ENCODE measurements at places on chromosomes 6 and 20.

DNA sequence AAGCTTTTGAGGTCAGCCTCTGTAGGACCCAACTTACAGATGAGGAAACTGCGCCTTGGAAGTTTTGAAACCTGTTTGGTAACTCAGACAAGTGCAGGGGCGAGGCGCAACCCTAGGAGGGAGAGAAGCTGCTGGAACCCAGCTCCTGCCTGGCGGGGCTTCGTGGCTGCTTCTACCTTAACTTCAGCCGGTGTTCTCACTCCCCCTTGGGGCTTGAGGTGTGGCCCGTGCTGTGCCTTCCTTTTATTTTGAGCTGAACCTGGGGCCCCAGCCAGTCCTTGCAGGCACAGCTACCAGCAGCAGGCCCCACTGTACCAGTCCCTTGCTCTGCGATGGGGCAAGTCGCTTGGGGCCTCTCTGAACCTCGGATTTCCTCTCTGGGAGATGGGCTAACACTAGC lies 12.0 kb downstream of the RBM38 start:
- no peak for DNase-seq

DNA sequence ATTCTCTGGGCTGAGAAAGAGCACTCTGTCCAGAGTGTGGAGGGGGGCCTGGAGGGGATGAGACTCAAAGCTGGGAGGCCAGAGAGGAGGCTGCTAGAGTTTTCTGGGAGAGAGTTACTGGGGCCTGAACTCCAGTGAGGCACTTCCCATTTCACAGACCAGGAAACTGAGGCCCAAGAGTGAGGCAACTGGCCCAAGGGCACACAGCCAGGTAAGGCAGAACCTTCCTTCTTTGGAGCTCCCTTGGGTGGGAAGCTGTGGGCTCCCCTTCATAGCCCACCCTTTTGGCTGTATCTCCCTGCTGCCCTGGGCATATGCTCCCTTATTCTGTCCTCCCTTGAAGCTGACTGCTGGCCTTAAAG lies 34.4 kb downstream of the ANGPT4 start:
- no peak for DNase-seq

GRCh38 chr20:36175475-36175995 lies 21.0 kb downstream of the EPB41L1 start:
- no peak for DNase-seq

- DNase-seq = no peak
These were observed 264.6 kb upstream of the MAN1A1 start for GRCh38 chr6:119614138-119614537.

DNA sequence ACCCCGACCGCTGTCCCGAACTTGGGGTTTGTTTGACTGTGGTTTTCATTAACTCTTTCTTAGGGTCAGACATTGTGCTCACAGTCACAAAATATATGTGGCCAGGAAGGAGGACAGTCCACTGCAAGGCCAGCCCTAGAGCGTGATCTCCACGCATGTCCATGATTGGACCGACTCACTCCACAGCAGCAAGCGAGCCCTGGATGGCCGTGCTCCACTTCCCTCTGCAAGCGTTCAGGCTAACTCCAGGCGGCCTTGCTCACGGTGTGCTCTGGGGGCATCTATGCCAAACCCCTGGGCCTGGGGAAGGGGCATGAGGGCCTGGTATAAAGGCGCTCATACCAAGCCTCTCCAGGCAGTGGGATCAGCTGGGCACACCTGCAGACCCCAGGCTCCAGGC lies 5.6 kb downstream of the DACT2 start:
- no peak for DNase-seq

GRCh38 chr6:26105109-26105730 lies 18.0 kb downstream of the HFE start:
- no peak for DNase-seq

DNA sequence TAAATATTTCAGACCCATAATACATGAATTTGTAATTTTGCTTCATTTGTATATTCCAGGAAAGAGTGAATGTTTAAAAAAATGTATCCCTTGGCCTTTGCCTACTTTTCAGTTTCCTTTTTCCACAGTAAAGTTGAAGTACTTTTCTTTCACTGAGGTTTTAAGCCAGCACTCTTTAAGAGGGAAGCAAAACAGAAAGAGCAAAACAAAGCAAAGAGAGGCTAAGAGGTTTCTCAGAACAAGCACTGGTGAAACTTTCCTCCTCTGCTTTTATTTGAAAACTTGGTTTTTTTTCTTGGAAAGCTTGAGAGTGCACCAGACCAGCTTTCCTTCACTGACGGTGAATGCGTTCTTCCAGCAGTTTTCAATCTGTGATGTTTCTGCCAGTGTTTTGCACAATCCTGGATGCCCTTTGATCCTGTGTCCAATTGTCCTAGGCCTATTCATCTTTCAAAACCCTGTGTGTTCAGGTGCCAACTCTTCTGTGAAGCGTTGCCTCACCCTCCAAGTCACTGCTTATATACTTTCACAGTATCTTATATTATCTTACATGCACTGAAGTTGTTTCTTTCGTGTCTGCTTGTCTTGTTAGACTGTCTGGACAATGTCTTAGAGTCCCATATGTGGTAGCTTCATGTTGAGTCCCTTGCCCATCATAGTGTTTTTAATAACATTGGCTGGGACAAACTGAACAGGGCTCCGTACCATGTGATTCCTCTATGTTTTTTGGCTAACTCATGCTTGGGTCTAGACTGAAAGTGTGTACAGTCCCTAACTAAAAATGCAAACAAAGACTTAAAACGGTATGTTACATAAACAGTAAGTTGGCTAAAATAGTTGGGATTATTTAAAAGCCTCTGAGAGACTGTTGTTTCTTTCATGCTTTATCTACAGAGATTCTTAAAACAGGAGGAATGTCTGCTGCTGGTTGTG lies 1.9 kb downstream of the RNF217 start:
- DNase-seq = peak; percentile 75

- no peak for DNase-seq
These were observed 16.4 kb downstream of the MAN1A1 start for GRCh38 chr6:119333063-119333609.

GRCh38 chr20:5033566-5033965 lies 32.3 kb upstream of the SLC23A2 start:
- no peak for DNase-seq

DNA sequence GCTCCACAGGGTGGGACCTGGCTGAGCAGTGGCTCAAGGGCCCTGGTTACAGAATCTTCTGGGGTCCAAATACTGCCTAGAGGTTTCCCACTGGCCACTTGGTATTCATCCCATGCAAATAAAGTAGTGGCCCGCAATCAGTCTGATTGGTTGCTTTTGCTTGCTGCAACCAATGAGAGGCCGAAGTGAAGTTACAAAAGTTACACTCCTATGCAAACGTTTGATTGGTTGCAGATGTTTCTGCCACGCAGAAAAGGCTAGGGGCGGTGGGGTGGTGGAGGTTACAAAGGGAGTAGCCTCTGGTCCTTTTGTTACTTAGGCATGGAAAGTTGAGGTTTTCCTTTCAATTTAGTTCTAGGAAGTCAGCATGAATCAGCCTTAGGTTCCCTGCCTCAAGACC lies 3.6 kb upstream of the NHLRC1 start:
- no peak for DNase-seq

- DNase-seq = no peak
These were observed 89.1 kb downstream of the AFG1L start for GRCh38 chr6:108383981-108384380.

- DNase-seq = no peak
These were observed 125.7 kb upstream of the RIPOR2 start for GRCh38 chr6:25061289-25061936.

DNA sequence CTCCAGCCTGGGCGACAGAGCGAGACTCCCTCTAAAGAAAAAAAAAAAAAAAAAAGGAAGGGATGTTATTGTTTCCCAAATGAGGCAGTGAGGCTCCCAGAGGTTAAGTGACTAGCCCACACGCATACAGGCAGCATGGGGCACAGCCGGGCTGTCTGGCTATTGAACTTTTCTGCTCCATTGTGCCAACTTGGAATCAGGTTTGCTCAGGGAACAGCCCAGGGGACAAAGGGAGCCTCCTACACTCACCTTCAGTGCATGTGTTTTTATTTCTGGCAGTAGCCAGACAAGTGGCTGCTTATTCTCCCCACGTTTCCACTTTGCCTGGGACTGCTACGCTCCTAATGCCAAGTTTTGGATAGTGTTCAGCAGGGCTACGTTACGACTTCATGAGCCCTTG lies 10.7 kb downstream of the ETV7 start:
- DNase-seq = no peak

DNA sequence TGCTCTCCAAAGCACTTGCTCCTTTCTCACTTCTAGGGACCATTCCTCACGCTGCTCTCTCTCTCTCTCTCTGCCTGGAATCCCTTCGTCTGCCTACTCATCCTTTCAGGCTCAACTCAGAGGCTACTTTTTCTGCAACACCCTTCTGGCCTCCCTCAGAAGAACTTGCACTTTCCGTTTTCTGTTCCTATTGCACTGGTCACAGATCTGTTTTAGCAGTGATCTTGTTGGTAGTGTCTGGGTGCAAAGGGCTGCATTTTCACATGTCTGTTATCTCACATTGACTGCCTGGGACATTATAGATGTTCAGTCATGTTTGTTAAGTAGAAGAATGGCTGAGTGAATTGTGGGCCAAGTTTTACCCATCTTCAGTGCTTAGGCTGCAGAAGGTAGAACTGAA lies 63.5 kb downstream of the RIN2 start:
- DNase-seq = no peak

- no peak for DNase-seq
These were observed 125.2 kb upstream of the MAP3K7 start for GRCh38 chr6:90712114-90712513.

- peak; percentile 33 for DNase-seq
These were observed 167.4 kb downstream of the SASH1 start for GRCh38 chr6:148509800-148510581.

- no peak for DNase-seq
These were observed 13.0 kb downstream of the RPRD1B start for GRCh38 chr20:38046572-38046971.

DNA sequence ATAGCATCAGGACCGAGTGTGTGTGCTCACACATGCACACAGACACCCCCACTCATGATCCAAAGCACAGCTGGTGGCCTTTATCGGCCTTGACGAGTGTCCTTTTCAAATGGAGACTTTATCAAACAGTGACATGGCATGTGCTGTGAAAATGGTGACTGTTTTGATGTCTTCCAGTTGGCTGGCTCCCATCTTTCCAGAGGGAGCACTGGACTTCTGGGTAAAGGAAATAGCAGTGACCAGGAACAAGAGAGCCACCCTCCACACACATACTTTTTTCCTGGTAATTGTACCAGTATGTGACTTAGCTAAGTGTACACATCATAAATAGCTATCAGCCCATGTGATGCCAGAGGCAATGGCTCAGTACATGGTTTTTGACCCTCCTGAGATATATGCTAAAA lies 52.7 kb downstream of the ZDHHC14 start:
- DNase-seq = no peak

DNA sequence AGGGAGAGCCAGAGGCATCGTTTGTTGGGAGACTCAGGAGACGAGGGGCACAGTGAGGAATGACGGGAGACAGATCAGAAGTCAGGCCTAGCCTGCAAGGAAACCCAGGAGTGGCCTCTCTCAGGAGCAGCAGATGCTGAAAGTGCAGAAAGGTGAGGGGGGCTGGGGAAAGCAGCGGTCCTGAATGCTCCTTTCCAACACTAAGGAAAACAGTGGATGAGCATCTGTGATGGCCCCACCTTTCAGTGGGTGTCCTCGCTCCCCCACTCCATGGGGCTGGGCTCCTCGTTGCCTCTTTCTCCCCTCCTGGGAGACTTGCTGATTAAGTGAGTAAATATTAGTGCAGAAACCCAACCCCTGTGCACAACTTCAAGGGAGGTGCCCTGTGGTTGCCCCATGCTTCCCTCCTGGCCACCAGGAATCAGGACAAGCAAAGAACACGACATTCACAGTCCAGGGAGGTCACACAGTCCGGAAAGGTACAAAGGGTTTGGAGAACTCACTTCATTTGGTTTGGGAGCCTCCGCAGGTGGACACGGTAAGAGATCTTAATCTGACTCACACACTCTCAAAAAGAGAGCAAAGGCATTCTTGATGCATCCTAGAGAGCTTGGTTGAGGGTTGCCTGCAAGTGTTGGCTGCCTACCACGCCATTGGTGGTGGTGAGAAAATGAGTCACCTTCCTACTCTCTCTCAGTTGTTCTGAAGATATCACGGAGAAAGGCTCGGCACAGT lies 9.7 kb upstream of the BPIFB1 start:
- DNase-seq = no peak

DNA sequence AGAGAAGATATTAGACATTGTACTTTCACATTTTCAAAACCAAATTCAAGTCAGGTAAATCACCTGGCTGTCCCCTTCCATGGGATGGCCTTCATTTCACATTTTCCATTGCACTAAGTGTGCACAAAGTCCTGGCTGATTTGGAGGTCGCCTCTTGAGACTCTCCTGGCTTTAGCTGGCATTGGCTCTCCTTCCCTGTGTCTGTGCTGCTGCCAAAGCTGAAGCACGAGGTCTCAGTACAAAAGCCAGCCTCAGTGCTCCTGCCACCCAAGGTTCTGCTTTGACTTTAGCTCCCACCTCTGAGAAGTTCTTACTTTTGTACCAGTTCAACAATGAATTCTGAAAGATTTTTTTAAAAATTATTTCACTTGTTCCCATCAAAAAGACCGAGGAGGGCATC lies 289.2 kb upstream of the CNR1 start:
- no peak for DNase-seq

GRCh38 chr20:53488775-53489272 lies 104.8 kb downstream of the ZNF217 start:
- no peak for DNase-seq

GRCh38 chr6:128290221-128290620 lies 230.2 kb downstream of the PTPRK start:
- no peak for DNase-seq

DNA sequence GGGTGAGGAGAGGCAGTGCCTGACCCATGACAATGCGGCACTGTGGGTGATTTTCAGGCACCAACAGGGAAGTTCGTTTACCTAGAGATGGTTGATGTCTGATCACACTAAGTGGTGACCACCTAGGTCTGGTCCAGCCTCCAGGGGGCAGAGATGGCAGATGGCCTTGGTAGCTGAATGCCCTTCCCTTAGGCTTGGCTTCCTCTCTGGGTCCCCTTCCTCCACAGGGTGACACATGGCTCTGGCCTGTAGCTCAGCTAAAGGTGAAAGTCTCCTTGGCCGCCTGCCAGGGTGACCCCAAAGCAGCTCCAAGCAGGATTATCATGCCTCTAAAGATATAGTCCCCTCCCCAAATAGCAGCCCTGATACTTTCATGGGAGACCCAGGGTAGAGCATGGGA lies 6.4 kb downstream of the GDAP1L1 start:
- no peak for DNase-seq

- DNase-seq = no peak
These were observed 221.7 kb downstream of the ARHGAP18 start for GRCh38 chr6:129488313-129488712.

GRCh38 chr6:14974792-14975470 lies 270.9 kb upstream of the JARID2 start:
- no peak for DNase-seq

- no peak for DNase-seq
These were observed 1.3 kb downstream of the PDYN start for GRCh38 chr20:1992359-1993110.

DNA sequence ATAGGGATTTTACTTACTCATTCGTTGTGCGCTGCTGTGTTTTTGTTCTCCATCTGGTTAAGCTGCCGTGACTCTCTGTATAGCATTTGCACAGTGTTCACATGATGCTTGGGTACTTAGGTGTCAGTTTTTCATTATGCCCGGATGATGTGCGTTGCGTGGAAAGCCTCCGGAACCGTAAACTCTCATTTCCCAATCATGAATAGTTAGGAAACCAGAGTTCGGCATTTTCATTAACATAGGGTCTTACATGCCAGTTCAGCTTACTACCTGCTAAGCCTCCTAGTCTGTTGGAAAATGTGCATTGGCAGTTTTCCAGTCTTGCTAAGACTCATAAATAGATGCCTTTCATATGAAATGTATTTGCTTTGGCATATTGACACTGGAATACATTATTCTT lies 483.4 kb upstream of the FLRT3 start:
- DNase-seq = no peak

GRCh38 chr6:56689663-56690062 lies 47.0 kb upstream of the DST start:
- DNase-seq = no peak

Measured in hippocampal formation (tissue), 2 donors.